ENCODE measurements at places on chromosomes 7 and 10.

- DNase-seq: no peak
Observed at GRCh38 chr7:131272086-131272485, 55.6 kb upstream of the MKLN1 start.

DNA sequence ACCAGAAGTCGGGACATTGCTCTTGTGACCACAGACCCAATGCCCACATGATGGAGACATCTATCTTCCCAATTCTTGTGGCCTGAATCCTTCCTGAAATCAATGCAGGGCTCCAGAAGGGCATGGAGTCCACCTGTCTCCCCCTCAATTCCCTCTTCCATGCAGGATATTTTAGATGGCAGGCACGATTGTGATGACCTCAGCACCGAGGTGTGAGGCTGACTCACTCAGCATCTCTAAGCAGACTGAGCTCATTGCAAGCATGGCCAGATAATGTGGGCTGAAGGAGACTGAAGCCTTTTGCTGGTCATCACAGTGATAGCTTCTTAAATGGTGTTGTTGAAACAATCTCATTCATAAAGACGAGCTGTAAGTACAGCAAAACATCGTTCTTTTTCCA is 374.9 kb upstream of the PODXL start:
- DNase-seq: no peak

GRCh38 chr7:107078517-107078966 is 34.0 kb downstream of the PRKAR2B start:
- no peak for DNase-seq

GRCh38 chr7:28755255-28755654 is 202.9 kb downstream of the TRIL start:
- DNase-seq: no peak

DNA sequence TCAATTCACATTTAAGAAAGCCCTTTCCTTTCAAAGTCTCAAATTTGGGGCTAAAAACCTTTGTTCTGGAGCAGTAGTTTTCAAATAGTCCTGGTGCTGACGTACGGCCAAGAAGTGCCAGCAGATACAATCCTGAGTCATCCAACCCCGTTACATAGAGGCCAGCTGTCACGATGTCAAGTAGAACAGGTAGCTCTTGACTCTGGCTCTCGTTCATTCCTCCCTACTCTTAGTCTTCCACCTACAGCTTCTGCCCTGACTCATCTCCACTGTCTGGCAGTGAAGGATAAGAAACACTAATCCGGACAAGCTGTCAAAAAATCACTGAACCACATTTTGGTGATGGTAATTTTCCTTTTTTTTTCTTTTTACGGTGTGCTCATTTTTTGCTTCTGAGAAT is 132.4 kb upstream of the PTN start:
- DNase-seq: no peak

DNA sequence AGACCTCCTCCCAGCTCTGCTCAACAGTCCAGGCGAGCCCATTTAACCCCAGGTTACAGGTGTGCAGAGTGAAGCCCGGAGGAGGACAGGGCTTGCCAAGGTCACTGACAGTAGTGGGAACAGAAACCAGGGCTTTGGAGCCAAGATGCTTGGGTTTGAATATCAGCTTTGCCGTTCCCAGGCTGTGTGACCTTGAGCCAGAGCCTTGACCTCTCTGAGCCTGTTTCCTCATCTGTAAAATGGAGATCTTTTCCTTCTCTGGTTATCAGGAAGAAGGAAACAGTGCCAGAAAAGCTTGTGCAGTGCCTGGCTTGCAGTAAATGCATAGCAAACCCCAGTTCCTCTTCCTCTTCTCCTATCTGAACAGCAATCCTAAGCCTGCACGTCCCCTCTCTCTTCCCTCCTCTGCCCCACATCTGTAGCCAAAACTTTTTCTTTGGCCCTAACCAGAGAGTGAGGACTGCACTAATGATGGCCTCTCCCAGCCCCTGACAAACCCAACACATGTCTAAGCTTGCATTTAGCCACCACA is 21.4 kb upstream of the MLXIPL start:
- no peak for DNase-seq

- DNase-seq: no peak
Observed at GRCh38 chr10:12719365-12719764, 282.1 kb downstream of the CCDC3 start.

DNA sequence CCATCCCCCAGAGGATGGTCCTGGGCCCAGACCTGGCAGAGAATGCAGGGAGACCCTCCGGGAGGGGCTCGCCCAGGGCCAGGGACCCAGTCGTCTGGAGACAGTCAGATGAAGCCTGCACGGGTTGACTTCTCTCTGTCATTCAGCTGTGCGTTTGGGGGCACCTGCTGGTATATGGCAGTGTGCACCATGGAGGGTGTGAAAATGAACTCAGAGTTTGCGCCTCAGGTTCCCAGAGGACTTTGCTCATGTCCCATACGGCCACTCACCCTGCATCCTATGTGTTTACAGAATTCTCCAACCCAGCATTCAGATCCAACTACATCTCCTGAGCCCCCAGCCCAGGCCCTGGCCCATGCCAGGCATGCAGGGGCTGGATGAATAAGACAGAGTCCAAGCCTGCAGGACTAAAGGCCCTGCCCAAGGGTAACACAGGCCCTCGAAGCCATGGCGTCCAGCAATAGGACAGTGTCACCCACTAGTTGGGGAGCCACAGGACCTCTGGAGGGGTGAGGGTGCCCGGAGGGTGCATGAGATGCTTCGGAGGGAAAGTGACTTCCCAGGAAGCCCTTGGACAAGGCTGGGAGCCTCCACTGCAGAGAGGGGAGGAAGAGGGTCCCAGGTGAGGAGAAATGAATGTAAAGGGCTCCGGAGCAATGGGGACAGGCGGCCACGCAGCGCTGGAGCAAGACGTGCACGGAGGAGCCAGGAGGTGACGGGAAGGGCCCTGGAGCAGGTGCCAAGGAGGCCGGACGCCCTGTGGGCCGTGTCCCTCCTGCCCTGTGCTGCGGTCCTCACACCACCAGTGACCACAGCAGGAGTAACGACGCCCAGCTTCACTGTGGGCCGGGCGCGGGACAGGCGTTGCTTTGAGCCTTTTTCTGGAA is 36.3 kb downstream of the CALML3 start:
- no peak for DNase-seq

DNA sequence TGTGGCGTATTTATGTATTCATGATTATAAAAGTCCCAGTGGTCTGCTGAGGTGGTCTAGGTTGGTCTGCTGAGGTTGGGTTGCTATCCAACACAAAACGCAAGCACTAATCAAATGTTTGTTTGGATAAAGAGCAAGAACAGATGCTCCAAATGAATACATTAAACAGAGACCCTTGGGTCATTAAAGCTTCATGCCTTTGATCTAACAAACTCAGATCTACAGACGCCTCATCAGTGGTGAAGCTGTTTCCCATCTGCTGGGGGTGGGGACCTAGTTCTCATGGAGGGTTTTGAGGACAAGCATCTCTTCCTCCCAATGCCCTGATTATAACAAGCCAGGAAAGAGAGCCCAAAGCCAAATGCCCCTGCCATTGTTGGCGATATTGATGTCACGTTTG is 786.7 kb downstream of the NRG3 start:
- DNase-seq: no peak

- DNase-seq: peak; percentile 12
Observed at GRCh38 chr10:68156373-68157185, 47.3 kb downstream of the MYPN start.

DNA sequence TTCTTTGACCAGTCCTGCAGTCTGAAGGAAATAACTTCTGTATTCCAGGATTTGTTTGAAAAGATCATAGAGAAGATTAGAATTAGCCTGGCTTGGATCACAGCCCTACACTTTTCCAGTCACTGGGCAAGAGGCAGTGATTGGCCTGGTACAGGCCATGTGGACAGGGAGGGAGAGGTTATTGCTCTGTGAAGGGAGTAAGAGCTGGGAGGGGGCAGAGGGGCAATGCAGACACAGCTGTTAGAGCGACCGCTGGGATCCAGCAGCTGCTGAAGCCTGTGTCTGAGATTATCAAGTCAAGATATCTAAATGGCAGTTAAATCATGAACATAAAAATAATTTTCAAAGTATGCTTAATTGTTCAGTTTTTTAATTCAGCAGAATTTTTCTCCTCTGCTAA is 257.3 kb downstream of the SDK1 start:
- no peak for DNase-seq

DNA sequence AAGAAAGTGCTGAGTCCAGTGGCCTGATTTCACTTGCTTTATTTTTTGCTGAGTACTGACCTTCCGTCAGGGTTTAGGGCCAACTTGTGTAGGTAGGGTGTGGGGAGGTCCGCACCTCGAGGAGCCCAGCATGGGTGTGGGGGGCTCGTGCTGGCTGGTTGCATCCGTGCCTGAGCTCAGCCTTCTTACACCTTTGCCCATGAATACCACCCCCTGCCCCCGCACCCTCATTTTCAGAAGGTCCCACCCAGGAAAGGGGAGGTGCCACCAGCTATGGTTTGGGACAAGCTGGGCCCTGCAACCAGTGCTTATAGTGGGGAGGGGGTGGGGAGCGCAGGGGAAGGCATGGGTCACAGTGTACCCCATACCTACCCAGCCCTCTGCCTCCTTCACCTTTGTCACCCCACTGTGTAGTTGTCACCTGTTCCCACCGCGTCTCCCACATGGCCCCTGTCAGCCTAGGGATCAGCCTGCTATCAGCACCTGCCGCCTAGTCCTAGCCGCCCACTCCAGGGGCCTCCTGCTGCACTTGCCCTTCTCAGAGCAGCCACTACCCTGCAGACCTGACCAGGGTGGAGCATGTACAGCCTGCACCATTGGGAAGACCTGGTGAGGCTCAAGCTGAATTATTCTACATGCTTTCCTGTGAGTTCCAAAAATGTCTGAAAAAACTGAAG is 146.2 kb upstream of the RET start:
- no peak for DNase-seq

GRCh38 chr7:91614431-91614830 is 266.1 kb downstream of the MTERF1 start:
- DNase-seq: no peak

DNA sequence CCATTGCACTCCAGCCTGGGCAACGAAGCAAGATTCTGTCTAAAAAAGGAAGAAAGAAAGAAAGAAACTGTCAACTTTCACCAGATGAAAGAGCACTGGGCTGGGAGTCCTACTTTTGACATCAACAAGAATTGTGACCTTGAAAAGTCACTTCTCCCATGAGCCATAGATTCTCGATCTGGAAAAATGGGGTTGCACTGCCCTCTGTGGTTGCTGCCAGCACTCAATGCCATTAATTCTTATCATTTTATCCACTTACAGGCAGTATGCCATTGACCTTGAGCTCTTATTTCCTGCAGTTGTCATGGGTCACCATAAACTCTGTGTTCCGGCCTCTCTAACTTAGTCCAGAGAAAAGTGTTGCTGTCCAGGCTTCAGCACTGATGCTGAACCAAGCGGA is 137.2 kb downstream of the NOC3L start:
- no peak for DNase-seq

DNA sequence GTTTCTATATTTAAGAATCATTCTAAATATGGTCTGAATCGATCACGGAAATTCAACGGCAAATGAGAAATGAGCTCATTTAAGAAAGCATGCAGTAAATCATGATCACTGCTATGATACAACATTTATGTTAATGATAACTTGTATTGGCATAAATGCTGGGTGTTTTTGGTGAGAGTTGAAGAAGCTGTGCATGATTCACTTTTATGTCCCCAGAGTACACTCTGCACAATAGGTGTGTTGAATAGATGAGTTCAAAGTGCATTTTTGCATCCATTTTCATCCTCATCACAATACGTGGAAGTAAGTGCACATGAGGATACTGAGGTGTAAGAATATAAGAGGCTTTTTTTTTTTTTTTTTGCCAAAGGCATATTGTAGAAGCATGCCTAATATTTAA is 169.3 kb downstream of the PPP1R17 start:
- no peak for DNase-seq

DNA sequence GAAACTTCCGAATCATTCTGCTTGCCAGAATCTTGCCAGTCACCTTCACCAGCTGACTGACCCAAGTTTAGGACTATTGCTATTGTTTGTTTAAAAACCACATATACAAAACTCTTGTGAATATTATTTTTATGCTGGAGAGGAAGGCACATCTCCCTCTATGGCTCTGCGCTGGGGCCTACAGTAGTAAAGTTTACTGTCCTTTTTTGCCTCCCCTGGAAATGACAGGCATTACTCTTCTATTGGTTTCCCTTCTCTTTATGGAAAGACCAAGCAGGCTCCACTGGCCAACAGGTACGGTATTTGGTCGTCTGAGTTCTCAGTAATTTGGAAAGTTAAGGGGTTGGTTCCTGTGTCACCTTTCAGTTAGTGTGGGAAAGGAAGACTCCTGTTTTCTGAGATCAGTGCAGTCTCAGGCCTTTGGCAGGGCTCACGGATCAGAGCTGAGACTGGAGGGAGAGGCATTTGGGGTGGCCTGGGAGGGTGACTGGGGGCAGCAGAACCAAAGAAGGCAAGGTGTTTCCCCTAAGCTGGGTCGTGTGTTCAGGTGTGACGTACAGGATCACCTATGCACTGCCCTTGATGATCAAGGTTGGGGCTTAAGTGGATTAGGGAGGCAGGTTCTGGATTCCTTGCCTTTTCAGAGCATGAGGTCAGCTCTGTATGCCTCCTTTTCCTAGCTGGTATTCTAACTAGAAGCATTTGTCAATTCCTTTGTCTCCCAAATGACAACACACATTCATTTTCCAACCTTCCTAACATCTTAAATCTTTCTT is 16.0 kb upstream of the KIF5B start:
- DNase-seq: no peak

DNA sequence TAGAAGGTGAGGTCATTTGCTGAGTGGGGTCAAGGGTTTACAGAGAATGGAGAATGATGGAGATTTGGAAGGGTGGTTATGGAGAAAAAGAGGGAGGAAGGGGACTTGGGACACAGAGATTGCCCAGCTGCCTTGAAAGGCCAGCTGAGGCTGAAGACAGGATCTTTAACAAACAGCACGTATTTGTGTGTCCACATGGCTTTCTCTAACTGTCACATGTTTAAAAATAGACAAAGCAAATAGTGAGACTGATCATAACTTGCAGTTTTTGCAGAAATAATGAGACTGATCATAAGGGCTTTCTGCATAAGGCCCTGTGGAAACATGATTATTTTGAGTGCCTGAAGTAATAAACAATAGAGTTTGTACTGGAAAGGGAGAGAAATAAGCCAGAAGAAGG is 212.7 kb downstream of the HDAC9 start:
- DNase-seq: no peak

- DNase-seq: no peak
Observed at GRCh38 chr7:91345449-91345848, 81.2 kb downstream of the FZD1 start.

DNA sequence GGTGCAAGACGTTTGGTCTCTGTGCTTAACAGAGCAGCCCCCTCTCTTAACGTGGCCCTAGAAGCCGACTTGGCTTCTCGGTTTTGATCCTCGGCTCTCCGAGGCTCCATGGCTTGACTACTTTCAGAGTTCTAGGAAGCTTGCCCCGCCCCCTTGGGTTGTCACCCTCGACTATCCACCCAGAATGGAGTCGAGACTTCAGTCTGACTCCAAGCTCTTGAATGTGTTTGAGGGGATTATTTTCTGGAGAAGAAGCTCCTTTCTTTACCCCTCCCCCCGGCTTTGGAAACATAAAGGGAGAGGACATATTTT is 448 bp downstream of the SEC24C start:
- DNase-seq: peak; percentile 27
